ENCODE measurements at places on chromosomes 4 and X. TPM values are rescaled to one million over a fixed set of nuclear protein-coding genes. Genes with fewer than 3 reads are reported as not detected.

DNA sequence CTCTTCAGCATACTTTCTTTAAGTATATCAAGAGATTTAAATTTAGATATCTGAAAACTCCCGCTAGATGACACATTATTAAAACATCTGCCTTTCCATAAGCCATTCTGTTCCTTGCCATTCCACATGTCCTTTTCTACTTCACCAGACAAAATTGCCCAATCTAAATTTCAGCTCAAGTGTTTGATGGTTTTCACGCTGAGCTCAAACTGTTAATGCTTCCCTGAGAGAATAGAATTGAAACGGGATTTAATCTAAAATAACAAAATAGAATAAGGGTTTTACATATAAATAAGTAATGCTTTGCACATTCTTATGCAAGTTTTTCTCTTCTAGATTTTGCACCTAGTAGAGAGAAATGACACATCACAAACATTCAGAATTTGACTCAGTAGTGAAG lies 764.5 kb upstream of the TENM3 start:
- DNase-seq = no peak

The VSIG1 gene
- total RNA-seq = not detected

GRCh38 chr4:110516106-110516922 lies 40.4 kb downstream of the ENPEP start:
- DNase-seq = peak; percentile 84

GRCh38 chrX:30308263-30309138 lies 689 bp downstream of the NR0B1 start:
- DNase-seq = no peak

DNA sequence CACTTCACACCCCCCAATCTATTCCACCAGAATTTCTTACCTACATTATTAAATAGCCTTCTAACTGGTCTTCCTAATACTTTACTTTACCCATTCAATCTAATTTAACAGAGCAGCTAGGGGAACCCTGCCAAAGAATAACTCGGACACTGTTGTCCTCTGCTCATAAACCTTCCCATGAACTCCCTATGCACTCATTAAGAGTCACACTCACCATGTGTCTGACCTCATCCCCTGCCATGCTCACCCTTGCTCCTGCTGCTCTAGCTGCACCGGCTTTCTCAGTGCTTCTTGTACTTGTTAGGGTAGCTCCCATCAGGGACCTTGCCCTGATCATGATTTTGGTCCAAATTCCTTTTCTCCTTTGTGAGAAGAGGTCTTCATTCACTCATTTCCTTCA lies 54.6 kb upstream of the GUCY1A1 start:
- DNase-seq = peak; percentile 67

GRCh38 chr4:78014889-78015886 lies 41.9 kb upstream of the FRAS1 start:
- no peak for DNase-seq

The TBX22 gene
- total RNA-seq = not detected

- no peak for DNase-seq
These were observed 259.1 kb upstream of the NOCT start for GRCh38 chr4:138756519-138756918.

DNA sequence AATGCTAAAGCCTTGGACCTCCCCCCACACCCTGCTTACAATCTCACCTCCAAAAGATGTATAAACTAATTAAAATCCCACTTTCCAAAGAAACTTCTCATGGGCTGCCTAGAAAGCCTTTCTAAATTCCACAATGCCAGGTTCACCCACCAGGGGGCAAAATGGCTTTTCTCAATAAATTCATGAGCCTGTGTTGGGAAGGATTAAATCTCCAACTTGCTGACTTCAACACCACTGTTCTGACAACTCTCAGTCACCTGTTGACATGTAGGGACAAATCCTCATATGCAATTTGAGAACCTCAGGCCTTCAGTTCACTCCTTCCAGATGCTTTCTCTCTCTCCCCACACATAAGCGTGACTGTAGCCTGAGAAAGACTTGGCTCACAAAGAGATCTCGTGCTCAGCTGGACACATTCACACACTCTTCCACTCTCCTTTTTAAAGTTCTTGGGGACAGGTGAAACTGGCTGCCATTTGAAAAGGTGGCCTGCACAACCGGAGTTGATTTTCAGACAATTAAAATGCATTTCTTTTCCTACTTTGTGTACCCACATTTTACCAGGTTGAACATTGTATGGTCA lies 88.6 kb upstream of the PRPS2 start:
- DNase-seq = peak; percentile 66

GRCh38 chr4:3293401-3294391 lies 875 bp downstream of the RGS12 start:
- no peak for DNase-seq

DNA sequence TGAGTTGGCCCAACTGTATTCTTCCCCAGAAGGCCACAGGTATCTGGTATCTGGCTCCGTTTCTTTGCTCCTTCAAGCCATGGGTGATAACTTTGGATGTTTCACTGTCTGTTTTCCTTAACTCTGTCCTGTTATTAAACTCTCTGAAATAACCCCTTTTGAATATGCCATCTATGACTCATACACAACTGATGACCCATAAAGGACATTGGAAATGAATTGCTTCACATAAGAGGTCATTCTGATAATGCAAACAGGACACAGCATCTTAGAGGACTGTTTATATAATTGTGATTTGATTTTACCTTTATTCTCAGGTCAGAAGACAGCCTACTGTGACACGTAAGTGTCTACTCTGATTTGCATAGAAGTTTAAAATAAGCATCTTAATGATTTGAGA lies 227.7 kb downstream of the VEGFC start:
- no peak for DNase-seq

The OTUD6A gene
- total RNA-seq = not detected

The NOX1 gene
- total RNA-seq = not detected

DNA sequence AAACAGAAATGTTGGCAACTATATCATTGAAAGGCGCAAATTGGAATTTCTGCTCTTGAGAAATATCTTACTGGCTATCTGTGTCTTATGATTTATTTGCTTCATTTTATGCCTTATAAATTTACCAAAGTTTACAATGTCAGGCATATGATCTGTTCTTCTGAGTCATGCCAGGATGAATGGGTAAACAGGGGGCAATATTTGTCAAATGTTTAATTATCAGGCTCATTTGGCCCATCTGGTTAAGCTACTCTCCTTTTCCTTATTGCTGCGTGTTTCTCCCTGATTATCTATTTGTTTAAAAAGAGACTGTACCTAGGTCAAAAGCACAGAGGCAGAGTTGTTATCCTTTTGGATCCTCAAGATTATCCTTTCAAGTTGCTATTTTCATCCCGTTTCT lies 903.8 kb upstream of the PCDH10 start:
- DNase-seq = no peak

DNA sequence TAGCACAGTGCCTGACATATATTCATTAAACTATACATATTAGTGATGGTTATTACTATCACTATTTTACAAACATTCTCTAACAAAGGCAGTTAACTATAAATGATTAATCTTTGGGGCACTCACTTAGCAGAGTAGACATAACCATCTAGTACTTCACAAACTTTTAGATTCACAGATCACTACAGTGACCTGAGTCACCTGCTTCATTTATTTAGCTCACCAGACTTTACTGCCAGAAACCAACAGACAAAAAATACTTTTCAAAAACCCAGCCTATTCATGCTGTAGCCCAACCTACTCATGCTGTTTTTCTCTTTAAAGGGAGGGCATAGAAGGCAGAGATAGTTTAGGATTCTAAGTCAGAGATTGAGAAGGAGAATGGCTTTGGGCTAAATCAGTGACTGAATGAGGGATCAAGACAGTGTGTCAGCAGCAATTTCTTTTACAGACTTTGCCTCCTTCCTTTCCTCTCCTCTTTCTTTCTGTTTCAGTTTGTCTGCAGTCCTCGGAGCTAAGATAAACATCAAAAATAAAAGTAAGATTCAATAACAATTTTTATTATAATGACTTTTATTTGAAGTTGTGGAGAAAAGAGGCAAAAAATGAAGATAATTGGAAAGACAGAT lies 34.7 kb upstream of the PDE5A start:
- no peak for DNase-seq

DNA sequence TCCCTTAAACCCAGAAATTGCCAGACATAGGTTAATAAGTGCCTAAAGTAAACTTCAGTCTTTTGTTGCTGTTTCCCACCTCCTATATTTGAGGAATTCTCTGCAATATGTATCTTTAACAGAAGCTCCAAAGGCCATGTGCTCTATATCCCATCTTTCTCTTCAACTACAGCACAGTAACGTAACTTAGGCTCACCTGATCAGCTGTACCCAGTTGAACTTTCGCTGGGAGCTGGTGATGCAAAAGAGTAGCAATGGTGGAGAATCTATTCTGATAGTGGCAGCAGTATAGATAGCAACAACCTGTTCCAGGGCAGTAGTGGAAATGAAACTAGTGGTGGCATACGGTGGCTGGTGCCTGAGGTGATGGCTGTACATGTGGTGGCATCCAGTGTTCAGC lies 33.2 kb upstream of the YTHDC1 start:
- no peak for DNase-seq

DNA sequence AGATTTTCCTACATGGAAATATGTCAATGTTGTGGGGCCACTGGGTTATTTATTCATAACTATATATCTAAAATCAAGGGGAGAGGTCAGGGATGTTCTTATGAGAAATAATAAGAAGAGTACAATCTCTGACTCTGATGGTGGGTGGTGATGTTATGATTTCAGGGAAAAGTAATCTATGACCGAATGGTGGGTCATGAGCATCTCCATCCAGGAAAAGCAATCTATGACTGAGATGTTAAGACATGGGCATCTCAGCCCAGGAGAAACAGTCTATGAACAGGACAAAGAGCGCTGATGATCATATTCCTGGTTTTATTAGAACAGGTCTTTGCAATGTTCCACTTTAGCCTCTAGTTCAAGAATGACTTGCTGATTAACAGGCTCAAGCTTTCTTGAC lies 137.1 kb downstream of the ARSF start:
- DNase-seq = no peak

GRCh38 chrX:110403441-110404238 lies 45.0 kb downstream of the RTL9 start:
- DNase-seq = no peak

The ANAPC4 gene
- total RNA-seq = 57.6 TPM

The BEX5 gene
- total RNA-seq = 10.2 TPM

GRCh38 chrX:20140420-20140819 lies 1.2 kb downstream of the EIF1AX start:
- DNase-seq = peak; percentile 65

GRCh38 chr4:185002784-185003183 lies 15.5 kb upstream of the HELT start:
- DNase-seq = no peak

The ETDC gene
- total RNA-seq = not detected

The BCORL1 gene
- 5.3 TPM for total RNA-seq

DNA sequence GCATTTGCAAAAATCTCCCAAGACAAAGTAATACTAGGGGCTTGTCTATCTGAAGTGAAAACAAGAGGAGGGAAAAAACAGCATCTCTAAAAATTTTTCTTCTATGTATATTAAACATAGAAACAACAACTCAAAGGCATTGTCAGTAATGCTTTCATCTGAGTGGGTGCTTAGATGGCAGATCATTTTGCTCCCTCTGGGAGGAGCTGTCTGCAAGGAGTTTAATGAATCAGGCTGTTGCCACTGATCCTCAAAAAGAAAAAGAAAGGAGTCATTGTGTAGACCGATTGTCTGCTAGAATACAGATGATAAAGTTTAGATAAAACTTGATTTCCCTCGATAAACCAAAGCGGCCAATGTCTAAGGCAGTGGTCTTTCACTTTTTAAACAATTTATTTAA lies 49.7 kb upstream of the KLHL8 start:
- peak; percentile 51 for DNase-seq

DNA sequence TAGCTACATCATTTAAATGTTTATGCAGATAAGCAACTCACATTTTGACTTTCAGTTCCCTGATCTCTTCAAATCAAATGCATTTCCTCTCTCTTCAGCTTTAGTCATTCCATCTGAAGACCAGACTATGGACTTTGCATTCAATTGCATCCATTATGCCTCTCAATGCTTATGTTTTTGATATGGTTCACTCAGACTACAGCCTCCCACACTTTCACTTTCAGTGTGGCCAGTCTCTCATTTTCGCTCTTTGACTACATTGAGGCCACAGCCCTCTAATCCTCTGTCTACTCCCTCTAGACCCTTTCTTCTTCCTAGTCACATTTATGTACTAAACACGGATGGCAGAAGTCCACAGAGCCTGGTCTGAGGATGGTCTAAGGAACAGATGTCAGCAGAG lies 24.5 kb upstream of the VEGFC start:
- no peak for DNase-seq

DNA sequence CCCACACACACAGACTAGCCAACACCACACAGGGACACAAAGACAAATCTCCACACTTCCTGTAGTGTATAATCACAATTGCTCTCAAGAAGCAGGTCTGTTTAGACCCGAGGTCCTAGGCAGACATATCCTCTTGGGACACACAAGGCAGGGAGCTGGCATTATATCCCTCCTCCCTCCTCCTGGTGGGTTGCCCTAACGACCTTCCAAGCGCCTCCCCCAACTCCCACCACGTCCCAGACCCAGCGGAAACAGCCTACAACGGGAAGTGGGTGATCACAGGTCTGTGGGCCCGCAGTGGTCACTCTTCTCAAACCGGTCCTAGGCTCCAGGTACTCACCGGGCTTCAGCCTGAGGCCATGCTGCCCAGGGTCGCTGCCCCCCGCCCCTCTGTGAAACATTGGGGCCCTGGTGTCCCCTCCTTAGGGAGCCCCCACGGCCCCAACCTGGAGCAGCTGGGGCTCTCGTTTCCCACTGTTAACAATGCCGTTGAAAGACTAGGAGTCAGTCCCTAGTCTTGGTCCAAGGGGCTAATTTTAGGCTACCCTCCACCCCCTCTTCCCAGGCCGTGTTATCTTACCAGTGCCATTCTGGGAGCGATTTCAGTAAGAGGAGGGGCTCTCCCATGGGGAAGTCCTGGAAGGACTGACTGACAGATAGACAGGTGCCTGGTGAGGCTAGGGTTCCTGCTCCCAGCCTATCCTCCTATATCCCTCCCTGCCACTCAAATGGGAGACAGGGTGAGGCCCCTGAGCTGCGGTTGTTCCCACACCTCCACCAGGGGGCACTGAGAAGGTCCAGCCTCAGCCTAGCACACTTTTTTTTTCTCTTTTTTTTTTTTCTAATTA lies at the start of gene ASB12:
TSS of gene ASB12 (minus strand) at position 485 of the 848 bp plus-strand sequence. CDS start 4,957 bp downstream, outside the sequence.
- no peak for DNase-seq

The DCLK2 gene
- not detected for total RNA-seq

- no peak for DNase-seq
These were observed 348.2 kb upstream of the GRIA3 start for GRCh38 chrX:122835886-122836285.

- DNase-seq = no peak
These were observed 59.7 kb downstream of the AFM start for GRCh38 chr4:73541251-73541650.

The GSX2 gene
- 23.9 TPM for total RNA-seq

- no peak for DNase-seq
These were observed 1811.2 kb upstream of the PCDH10 start for GRCh38 chr4:131337936-131338335.

DNA sequence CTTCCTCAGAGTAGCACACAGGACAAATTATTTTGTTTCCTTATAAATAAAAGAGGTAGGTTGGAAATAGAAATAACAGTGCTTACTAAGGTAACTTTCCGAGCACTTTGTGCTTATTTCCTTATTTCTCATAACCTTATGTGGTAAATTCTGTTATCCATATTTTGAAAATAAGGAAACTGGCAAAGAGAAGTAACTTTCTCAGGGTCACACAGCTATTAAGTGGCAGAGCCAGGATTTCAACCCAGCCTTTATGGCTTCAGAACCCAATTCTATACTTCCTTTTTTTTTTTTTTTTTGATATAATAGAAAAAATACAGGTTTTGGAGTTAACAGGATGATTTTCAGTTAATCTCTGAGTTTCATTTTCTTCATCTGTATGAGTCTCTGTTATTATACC lies 3.3 kb downstream of the UTP3 start:
- no peak for DNase-seq

The KCND1 gene
- total RNA-seq = 2.6 TPM
